Right lobe of liver (tissue), 6 donors: ENCODE measurements at places on chromosomes 12 and 14. TPM values are rescaled to one million over a fixed set of nuclear protein-coding genes. Genes with fewer than 3 reads are reported as not detected.
A peak's percentile ranks its signal among the peaks of the same experiment; 100 is the strongest.

Gene ACRBP
- total RNA-seq, result not detected

Gene NRXN3
- total RNA-seq, result 0.23 TPM

Gene KLRC2
- total RNA-seq, result 0.68 TPM

Gene CLEC4C
- not detected for total RNA-seq

Gene LIN7A
- total RNA-seq, result 14.2 TPM

Gene FERMT2
- total RNA-seq, result 40.4 TPM

Gene GDF11
- 0.25 TPM for total RNA-seq

Gene KRT75
- not detected for total RNA-seq

Gene FOXG1
- not detected for total RNA-seq

GRCh38 chr12:96078231-96079135, 43.1 kb upstream of the LTA4H start:
- DNase-seq, result peak; percentile 60

DNA sequence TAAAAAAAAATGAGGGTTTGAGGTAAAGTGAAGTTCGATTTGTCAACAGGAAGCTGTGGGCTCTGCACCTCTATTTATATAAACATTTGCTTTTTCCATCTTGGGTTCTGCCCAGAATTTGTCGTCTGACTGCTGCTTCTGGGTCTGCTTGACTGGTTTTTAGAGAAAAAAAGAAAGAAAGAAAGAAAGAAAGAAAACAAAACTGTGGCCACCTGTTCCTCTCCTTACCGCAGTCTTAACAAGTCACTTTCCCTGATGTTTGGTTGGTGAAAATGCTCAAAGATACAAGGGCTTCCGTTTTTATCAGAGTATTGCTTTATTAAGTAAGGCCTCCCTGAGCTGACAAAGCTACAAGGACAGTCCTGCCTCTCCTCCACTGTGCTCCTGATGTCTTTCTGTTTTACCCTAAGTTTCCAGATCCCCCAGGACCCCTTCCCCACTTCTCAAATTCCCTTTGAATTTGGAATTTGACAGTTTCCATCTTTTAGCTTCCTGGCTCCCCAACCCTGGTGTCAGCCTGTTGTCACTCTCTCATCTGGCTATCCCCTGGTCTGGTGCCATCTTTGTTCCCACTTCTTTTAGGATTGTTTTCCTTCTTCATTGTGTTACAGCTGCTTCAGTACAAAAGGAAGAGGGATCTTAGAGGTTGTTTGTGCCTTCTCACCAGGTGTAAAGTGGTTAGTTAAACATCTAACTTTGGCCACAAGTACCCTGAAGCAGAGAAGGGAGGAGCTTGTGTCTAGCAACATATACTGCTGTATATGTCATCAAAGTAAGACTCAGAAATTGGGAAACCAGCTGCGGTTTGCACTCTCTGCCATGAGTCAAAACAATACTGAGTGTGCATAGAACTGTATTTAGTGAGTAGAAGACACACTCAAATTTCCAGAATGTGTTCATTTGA, 18.0 kb downstream of the MFAP5 start:
- no peak for DNase-seq

DNA sequence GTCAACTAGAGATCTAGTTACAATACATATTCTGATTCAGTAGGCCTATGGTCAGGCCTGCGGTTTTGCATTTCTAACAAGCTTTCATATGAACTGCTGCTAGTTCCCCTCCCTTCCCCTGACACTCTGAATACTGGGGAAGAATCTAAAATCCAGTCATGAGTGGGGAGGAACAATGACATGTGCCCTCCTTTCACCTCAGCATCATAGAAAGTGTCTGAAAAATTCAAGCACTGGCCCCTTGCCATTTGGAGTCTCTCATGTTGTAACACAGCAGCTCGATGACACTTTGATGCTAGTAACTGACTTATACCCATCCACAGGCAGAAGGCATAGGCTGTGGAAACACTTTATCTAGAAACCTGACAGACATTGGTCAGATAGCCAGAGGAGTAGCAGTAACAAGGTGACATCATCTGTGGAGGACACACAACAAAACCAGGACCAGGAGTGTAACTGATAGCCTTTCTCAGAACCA, 161.9 kb upstream of the RASSF8 start:
- no peak for DNase-seq

DNA sequence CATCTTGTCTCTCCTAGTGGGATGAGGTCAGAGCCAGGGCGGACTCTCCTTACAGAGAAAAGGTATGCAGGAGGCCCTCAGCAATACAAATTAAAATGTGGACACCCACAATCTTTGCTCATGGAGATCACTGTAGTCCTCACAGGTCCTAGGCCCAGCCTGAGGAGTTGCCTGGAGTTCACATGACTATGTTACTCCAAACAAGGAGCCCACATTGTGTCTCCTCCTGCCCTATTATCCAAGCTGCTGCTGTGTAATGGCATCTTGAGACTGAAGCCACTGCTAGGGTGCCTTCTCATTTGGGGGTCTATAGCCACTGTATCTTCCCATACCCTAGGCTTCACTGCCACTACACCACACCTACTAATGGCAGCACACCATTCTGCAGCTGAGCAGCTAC, 11.0 kb downstream of the OR4K1 start:
- no peak for DNase-seq

- no peak for DNase-seq
Observed at GRCh38 chr12:98355933-98356332, 159.5 kb upstream of the TMPO start.

DNA sequence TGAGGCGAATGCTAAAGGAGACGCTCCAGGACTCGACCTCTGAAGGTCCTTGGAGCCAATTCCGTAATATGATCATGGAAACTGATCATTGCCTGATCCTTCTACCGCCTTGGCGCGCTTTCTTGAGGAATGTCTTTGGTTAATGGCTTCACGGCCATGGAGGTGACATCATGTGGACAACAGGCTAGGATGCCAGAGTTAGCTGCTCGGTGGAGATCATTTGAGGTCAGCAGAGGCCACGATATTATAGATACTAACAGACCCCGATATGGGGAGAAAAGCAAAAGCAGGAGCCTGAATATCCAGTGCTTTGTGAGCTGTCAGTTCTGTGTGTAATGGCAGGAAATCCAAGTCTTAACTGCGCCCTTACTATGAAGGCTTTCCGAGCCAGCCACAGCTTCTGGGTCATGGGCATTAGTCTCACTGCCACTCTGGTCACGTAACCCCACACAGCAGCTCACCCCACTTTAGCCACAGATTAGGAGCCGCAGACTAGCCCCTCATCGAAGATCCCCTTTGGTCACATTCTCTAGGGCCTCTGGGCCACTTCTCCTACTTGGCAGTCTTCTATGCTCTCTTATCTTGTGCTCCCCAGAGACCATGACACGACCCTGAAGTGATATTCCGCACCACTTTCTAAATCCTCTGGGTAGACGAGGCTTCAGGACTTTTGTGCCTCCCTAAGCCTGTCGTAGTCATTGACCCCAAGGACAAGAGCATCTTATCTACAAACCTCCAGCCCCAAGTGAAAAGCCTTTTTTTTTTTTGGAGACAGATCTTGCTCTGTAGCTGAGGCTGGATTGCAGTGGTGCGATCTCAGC, 724 bp upstream of the CS start:
- no peak for DNase-seq

GRCh38 chr12:51432921-51433320, 8.3 kb downstream of the SLC4A8 start:
- DNase-seq, result no peak

DNA sequence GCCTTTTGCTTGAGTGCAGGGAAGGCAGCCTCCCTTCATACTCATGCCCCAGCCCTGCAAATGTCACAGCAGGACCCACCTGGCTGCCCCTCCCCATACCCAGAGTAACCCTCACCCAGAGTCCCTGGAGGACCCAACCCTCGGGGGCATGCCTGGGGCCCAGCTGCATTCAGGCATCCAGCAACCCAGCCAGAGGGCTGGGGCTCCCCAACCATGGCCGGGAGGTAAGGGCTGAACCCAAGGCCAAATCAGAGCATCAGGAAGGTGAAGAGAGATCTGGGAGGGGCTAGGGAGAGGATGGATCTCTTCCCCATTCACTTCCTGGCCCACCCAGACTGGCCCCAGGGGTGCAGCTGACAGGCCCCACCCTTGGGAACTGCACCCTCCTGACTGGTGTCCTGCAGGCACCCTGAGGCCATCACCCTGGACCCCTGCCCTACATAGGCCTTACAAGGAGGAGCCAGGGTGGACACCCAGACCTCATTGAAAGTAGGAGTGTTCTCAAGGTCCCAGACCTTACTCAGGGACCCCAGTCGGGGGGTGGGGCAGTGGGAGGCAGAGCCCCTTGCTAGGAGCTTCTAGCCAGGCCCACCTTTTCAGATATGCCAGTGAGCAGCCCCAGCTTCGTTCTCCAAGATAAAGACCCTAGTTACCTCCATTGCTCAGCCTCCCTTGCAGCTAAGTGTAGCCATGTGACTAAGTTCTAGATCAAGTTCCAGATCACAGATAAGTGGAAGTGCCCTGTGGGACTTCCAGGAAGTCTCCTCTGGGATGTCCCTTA, 849 bp upstream of the PLD4 start:
- no peak for DNase-seq

DNA sequence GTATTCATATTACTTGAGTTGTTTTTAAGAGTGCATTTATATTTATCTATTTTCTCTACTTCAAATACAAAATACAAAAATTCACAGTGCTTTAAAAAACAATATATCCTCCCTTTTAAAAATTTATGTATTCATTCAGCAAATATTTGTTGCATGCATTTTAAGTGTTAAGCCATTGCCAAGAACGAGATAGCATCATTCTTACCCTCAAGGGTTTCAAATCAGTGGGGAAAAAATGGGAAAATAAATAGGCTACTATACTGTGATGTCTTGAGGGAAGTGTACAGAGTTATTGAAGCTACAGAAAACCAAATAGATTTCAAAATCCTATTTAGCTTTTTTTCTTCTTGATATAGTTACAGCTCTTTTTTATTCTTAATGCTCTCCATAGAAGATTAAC, 23.2 kb downstream of the MRPS35 start:
- no peak for DNase-seq

- DNase-seq, result peak; percentile 78
Observed at GRCh38 chr12:112906712-112907414, at the start of gene OAS1. Gene OAS1, plus strand, starts transcription at chr12:112906962. Its CDS starts 78 bp downstream, at chr12:112907040.

DNA sequence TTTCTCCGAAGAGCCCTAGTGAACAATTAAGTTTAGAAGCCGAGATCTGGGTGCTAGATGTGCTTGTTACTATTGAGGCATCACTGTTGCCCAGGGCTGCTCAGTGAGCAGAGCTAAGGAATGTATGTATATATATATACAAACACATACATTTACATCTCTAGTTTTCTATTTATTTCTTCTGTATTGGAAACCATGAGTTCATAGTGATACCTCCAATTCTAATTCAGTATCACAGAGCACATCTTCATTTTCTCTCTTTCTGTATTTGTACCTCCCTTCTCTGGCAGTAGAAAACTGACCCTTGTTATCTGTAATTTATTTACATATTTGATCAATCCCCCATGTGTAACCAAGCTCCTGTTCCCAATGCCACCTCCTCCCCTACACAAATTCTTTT, 40.7 kb upstream of the FUT8 start:
- DNase-seq, result no peak

- DNase-seq, result no peak
Observed at GRCh38 chr14:88352698-88353097, 29.6 kb upstream of the KCNK10 start.

- DNase-seq, result no peak
Observed at GRCh38 chr12:124817076-124818000, 46.3 kb downstream of the SCARB1 start.

DNA sequence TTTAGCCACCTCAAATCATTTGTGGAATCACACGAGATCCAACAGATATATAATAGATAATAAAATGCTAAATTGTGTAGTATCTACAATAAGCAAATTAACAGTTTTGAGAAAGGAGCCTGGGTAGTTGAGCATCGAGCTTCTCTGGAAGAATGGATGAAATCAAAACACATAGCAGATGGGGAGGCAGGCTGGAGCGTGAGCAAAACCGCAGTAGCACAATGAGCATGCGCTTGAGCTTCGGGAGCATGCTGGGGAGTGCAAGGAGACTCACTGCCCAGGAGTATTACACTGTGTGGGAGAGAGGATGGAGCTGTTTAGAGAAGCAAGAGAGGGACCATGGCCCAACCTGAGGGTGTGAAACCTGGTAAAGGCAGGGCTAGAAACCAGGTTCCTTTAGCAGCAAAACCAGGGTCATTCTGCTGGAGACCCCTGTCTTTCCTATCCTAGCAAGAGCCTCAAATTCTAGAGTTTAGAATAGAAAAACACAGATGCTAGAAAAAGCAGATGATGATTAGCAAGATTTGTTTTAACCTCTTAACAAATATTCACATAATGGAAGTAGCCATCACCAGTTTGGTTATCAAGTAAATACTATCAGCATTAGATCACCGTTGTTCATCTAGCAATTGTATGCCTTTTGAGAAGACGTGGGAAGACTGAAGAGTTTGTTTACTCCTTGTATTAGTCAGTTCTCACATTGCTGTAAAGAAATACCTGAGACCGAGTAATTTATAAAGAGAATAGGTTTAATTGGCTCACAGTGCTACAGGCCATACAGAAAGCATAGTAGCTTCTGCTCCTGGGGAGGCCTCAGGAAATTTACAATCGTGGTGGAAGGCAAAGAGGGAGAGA, 484.8 kb downstream of the EGLN3 start:
- DNase-seq, result no peak

GRCh38 chr12:37546206-37546605, 770.4 kb upstream of the ALG10B start:
- no peak for DNase-seq

- DNase-seq, result no peak
Observed at GRCh38 chr12:13536219-13536910, 339.8 kb downstream of the EMP1 start.

- DNase-seq, result no peak
Observed at GRCh38 chr12:71438670-71439361, 782 bp upstream of the LGR5 start.

- no peak for DNase-seq
Observed at GRCh38 chr12:3891201-3891600, 18.0 kb upstream of the PARP11 start.

GRCh38 chr14:81127785-81128184, 93.0 kb downstream of the GTF2A1 start:
- no peak for DNase-seq

DNA sequence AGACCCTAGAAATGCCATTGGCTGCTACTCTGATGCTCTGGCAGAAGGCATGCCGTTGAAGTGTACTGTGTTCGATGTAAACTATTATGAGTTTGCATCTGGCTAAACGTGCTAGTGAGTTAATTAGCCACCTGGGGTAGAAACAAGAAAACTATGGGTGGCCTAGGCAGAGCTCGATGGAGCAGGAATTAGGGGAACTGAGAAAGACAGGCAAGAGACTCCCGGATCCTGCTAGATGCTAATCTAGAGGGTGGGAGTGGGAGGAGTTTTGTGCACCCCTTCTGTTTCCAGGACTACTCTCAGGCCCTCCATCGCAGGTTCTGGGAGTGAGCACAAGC, 32.0 kb downstream of the TMEM63C start:
- no peak for DNase-seq
